ENCODE measurements at places on chromosomes 2 and 18.
A peak's percentile ranks its signal among the peaks of the same experiment; 100 is the strongest.

GRCh38 chr18:79786786-79787526 lies 10.8 kb upstream of the KCNG2 start:
- no peak for DNase-seq

DNA sequence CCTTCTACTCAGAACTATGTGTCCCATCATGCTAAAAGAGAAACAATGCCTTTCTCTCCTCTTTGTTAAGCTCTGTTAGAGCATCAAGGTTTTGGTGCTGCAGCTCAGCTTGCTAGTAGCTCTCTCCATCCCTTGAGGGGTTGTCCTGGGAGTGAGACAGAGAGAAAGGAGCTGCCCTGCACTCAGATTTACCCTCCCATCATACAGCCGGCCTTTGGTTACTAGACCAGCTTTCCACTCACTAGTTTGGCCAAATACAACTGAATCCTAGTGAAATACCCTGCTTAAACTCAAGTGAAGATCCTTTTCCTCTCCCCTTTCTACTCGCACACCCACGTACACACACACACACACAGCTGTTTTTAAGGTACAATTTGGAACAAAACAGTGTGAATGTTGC lies 2.3 kb upstream of the CHN1 start:
- DNase-seq: no peak

DNA sequence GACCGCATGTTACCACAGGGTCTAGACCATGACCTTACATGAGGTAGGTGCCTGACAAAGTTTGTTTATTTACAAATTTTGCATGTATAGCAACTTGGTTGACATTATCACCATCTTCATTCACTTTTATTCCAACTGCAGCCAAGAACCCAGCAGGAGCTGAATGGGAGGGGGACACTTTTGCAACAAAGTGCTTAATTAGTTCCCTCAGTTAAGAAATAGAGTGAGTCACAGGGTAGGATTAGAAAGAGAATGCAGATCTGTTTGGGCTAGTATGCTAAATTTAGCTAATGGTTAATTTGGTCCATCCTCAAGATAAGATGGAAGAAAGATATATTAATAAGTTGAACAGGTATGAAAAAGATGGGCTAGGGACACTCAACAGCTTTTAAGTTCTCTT lies 678.9 kb downstream of the ARHGAP15 start:
- no peak for DNase-seq

DNA sequence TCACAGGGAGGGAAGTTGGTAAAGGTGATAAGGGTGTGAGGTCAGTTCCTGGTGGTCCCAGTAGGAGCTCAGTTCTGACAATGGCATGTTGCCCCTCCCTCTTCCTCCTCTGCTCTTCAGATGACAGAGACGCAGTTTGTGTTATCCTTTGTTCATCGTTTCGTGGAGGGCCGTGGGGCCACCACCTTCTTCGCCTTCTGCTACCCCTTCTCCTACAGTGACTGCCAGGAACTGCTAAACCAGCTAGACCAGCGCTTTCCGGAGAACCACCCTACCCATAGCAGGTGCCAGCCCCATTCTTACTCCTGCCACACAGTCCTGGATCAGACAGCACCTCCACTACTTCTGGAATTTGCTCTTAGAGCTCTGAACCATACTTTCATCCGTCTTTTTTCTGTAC lies 2.3 kb downstream of the AGBL5 start:
- DNase-seq: no peak

DNA sequence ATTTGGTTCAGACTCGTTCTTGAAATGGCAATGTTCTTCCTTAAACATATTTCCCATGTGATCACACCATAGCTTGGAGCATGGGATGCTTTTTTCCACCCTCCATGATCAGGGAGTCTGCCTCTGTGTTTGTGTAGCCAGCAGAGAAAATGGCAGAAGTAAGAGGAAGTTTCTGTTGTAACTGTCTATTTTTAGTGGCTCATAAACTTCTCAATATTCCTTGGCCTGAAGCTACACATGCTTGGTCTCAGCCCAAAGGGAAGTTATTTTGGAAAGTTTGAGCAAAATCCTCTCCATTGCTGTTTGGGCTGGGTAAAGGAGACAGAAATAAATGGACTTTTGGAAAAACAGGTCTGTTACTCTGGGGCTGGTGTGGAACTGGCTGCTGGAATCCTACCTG lies 33.4 kb upstream of the ITGA6 start:
- DNase-seq: no peak

DNA sequence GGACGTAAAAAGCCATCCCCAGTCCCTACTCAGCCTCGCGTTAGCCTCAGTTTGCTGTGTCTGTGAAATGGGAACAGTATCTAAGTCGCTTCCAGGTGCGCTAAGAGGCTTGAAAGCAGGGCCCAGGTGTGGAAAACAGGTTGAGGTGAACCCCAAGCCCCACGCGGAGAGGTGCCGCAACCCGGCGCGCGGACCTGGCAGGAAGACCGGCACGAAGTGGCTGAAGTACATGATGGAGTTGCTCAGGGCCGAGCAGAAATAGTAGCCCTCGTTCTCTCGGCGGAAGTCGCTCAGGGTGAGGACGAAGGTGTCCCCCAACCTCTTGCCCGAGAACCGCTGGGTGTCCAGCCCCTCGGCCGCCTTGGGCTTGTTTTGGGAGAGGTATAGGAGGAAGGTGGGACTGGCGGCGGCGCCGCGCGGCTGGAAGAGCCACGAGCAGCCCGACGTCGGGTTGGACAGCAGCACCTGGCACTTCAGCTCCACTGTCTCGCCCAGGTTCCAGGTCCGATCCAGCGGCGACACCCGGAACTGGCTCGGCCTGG lies 508 bp downstream of the CD8A start:
- no peak for DNase-seq

GRCh38 chr18:50649821-50650220 lies 89.9 kb downstream of the MAPK4 start:
- no peak for DNase-seq

DNA sequence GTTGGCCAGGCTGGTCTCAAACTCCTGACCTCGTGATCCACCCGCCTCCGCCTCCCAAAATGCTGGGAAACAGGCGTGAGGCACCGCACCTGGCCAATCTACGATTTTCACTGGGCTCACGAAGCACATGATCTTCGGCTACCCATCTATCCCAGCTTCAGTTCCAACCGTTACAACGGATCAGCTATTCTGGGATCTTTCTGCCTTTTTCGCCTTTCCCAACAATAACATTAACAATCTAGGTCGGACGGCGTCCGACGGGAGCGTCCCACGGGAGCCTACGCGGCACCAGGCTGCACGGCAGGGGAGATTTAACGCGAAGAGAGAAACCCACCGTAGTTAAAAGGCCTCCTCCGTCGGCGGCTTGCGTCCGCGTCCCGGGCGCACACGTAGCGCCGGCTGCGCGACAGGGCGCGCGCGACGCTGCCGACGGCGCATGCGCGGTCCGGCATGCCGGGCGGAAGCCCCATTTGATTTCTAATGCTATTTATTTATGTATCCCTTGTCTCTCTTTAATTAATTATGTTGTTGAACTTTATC lies at the start of gene MSL3B:
MSL3B (minus strand) TSS at position 394 of the 540 bp plus-strand sequence.
- peak; percentile 63 for DNase-seq

DNA sequence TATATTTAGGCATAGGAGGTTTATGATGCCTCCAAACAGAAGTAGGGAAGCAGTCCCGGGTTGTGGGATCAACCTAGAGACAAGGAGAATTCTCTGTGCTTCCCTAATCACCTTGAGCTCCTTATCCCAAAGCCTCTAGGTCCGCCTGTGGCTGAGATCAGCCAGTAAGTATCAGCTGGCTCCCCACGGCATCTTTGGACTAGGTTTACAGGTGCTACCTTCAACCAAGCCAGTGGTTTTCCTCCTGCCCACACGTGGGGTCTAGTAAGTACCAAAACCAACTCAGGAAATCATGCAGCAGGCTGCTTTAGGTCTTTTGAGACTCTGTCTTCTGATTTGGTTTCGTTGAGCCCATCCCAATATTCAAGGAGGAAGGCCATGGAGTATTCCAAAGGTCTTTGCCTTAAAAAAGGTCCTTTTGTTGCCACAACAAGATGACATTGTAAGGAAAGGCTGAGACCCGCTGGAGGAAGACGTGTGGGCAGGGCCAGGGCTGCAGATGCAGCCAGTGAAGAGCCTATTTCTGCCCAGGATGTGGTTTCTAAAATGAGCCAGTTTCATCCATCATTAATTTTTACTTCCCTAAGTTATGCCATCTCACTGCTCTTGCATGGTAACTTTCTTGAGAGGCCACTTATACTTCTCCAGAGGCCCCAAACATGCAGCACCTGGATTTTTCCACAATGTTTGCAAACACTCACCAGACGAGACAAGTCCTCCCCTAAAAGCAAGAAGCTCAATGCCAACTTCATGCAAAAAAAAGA lies 248.7 kb downstream of the RNF152 start:
- DNase-seq: no peak

DNA sequence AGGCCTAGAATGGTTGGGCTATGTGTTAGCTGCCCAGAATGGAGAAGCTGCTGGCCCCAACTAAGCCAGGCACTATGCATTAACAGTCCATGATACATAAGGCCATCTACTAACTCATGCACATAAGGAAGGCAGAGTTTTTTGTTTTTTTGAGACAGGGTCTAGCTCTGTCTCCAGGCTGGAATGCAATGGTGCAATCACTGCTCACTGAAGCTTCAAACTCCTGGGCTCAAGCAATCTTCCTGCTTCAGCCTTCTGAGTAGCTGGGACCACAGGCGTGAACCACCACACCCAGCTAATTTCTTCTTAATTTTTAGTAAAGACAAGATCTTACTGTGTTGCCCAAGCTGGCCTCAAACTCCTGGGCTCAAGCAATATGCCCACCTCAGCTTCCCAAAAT lies 37.6 kb downstream of the GPR45 start:
- no peak for DNase-seq

DNA sequence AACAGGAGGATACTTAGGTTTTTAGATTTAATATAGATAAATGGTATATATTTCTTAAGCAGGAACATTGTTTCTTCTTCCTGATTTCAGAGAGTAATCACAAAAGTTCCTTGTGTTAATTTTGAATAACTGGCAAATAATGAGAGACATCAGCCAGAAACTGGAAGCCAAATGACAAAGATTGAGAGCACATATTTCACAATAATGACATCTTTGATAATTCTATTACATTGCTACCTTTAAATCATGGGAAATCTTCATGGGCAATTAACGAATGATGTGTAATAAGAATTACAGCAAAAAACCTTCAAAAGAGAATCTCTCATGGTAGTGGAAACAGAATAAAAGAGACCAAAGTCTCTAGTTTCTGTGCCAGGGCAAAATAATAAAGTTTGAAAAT lies 215.1 kb downstream of the NUP35 start:
- no peak for DNase-seq

DNA sequence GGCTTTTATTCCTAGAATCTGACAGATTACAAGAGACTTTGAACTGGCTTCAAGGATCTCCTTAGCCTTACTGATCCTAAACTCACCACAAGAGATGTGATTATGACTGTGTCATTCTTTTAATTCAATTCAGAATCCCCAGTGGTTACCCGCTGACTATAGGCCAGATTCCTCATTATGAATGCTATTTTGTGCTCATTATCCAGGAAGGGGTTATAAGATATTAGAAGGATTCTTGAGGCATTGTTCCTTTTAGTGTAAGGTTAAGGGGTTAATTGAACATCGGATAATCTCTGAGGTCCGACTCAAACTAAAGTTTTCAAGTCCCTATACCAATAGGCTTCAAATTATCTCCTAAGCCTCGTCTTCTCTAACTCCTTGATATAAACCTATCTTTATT lies 39.4 kb upstream of the TDRD15 start:
- no peak for DNase-seq

GRCh38 chr2:149906886-149907285 lies 319.3 kb upstream of the MMADHC start:
- DNase-seq: peak; percentile 7

GRCh38 chr2:95054016-95054415 lies 28.5 kb downstream of the MAL start:
- DNase-seq: peak; percentile 14

DNA sequence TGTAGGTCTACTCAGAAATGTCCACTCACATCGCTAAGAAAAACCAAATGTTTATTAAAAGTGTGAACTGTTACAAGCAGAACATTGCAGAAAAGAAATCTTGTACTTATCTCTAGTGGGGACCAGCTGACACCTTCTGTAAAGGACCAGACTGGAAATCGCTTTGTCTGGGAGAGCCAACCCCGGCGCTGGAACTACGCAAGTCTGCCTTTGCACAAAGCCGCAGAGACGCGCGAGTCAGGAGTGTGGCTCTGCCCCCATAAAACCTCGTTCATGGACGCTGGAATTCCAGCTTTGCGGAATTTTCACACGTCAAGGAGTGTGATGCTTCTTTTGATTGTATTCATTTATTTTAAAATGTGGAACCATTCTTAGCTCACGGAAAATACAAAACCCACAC lies 141.9 kb upstream of the SALL3 start:
- no peak for DNase-seq

GRCh38 chr18:78165525-78165924 lies 814.1 kb upstream of the SALL3 start:
- no peak for DNase-seq

- no peak for DNase-seq
Observed at GRCh38 chr18:34604591-34604990, 105.5 kb upstream of the DTNA start.

DNA sequence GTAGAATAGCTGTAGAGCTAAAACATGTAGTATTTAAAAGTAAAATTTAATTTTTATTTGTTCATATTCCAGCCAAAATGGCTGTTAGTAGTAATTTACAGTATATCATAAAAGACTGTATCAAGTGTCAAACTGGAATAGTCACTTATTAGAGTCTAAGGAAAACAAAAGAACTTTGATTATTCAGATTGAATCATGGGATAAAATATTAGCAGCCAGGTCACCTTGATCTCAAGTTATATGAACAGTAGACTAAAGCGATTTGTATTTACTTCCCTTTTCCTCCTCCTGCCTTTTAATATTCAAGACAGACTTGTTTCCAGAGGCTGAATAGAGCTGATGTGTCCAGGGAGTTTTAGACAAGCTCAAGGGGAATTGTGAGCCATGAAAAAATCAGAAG lies 54.4 kb downstream of the PMAIP1 start:
- DNase-seq: no peak

- no peak for DNase-seq
Observed at GRCh38 chr2:155215037-155215707, 516.7 kb downstream of the KCNJ3 start.

- no peak for DNase-seq
Observed at GRCh38 chr18:13376298-13376840, 157.8 kb downstream of the LDLRAD4 start.

DNA sequence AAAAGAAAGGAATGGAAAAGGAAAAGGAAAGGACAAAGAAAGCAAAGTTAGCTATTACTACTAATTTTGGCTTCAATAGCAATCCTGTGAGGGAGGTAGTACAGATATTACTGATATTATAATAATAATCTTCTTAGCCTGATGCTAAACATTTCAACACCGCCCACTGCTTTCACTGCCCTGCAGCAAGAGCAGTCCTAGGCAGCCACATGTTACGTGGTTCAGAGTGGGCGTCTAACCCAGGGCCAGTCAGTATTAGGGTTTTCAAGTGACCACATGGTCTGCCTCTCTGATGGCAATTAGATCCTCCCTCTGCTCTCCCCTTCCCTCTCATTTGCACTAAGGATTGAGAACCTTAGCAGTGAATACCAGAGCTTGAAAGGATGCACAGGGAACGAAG lies 83.7 kb upstream of the ZNF397 start:
- no peak for DNase-seq

- DNase-seq: peak; percentile 35
Observed at GRCh38 chr18:7568426-7568825, 1.3 kb downstream of the PTPRM start.
